ENCODE measurements at places on chromosomes 5 and 9.
A peak's percentile ranks its signal among the peaks of the same experiment; 100 is the strongest.

DNA sequence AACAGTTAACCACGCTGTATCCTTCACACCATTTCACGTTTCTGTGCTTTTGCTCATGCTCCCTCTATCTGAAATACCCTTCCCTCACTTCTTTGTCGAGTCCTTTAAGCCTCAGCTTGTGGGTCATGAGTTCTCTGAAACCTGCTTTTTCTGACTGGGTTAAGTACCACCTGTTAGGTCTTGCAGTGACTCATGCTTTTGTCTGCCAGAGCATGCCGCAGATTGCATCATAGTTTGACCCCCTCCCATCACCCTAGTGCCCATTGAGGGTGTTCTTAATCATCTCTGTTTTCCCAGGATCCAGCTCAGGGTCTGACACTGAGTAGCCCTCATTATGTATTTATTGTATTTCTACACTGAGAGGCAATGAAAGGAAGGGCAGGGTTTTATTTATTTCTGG lies 190.2 kb downstream of the ASTN2 start:
- DNase-seq: no peak

GRCh38 chr9:132877824-132878694 lies at the start of gene AK8:
AK8 (minus strand) TSS chr9:132878284; CDS start chr9:132878255, 29 bp downstream.
- peak; percentile 61 for DNase-seq

DNA sequence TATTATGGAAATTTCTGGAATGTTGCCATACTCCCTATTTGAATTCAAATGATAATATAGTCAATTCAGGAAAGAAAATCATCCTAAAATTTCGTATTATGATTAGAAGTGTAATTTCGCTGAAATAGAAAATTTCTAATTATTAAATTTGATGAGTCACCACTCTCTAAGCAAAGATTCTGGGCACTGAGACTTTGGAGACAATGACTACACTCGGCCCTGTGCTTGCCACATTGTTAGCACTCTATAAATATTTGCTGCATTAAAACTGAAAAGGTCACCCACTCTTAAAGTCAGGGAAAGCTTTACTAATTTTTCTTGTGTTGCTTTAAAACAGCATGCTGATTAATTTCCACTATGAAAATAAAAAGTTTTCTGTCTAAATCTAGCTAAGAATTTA lies 240.3 kb downstream of the TLE4 start:
- no peak for DNase-seq

DNA sequence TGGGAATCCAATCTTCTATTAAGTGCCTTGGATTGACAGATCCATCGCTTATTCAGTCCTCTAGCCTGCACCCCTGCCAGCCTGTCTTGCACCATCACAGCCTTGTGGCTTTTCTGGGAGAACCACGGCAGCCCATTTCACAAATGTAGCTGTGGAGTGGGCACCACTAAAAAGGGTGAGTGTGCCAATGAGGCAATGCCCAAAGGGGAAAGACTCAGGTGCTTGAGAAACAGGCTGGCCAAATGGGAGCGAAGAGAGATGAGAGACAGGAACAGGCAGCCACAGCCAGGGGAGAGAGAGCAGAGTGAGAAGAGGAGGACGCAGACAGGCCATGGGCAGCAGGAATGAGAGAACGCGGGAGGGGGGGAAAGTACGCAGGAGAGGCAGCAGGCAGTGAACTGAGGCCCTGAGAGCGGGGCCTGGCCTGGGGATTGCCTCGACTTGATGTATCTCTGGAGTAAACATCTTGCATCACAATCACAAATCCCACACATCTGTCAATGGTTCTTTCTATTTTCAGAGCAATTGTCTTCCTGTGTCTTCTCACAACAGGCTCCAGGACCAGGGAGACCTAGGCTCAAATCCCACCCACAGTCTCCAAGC lies 173.1 kb downstream of the SYK start:
- DNase-seq: no peak

DNA sequence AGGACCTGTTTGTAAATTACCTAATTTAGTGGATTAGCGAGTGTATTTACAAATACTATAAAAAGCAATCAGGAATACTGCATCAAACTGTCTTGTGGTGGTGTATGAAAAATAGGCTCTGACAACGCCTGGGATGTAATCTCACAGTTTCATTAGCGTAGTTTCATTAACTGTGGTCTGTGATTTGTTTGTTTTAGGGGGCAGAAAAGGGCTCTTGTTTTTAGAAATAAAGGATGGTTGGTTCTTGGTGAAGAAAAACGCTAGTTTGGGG lies 1.4 kb downstream of the SLC44A1 start:
- no peak for DNase-seq

- no peak for DNase-seq
Measured at GRCh38 chr9:69131682-69132081, 42.4 kb upstream of the TJP2 start.

- no peak for DNase-seq
Measured at GRCh38 chr5:83720836-83721537, at the start of gene HAPLN1. HAPLN1 (minus strand) TSS chr5:83720855; CDS start chr5:83673523, 47,332 bp downstream.

GRCh38 chr9:76818271-76818670 lies 54.0 kb downstream of the PCA3 start:
- no peak for DNase-seq

GRCh38 chr5:128825826-128826225 lies 139.5 kb upstream of the SLC27A6 start:
- DNase-seq: no peak

DNA sequence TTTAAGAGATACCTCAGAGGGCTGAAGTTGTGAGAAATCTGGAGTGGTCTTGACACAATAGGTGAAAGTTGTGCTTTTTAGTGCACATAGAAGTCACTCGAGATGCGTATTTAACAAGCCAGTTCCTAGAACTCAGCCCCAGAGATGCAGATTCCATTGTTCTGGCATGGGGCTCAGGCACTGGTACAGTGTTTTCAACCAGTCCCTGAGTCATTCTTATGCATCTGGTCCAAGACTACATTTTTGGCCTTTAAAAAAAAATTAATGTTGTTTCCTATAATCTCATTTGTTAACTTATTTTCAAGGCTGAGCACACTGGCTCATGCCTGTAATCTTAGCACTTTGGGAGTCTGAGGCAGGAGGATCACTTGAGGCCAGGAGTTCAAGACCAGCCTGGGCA lies 29.6 kb downstream of the PTTG1 start:
- no peak for DNase-seq

DNA sequence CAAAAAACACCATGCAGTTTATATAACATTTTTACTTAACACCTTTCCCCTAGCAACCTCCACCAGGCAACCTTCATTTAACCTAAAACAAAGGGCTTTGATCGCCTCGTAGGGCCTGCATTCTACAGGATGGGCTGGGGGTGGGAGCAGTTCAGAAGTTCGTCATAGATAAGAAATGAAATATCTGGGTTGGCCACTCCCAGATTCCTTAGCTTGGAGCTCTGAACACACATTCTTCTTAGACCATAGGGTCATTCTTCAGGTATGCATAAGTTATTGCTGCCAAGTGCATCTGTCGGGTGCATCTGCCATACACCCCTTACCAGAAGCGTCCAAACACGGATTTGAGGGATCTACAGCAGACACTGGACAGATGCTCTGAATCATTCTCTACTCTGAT lies 4.3 kb upstream of the SLC22A5 start:
- no peak for DNase-seq

GRCh38 chr5:132203464-132203818 lies 24.2 kb downstream of the P4HA2 start:
- no peak for DNase-seq

DNA sequence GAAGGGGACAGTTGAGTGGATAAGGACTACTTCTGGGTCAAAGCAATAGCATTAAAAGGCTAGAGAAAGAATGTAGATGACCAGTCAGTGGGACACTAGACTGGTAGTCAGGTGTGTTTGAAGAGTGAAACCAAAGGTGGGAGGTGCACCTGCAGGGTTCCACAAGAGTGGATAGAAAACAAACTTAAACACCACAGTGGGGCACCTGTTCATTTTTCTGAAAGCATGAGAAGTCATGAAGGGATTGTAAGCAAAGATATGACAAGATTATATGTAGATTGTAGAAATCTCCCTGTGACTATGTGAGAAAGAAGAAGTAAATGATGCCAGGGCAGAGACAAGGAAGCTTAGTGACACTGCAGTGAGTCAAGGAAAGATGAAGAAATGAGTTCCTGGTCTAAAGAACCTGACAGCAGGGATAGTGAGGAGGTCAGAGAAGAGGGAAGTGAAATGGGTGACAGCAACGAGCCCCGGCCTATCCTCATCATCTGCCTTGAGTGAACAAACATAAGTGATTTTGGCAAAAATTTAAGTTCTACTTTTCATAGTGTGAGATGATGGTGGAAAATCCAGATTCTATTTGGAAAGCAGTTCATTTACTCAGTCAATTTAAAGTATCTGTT lies 296.9 kb downstream of the TLE4 start:
- DNase-seq: no peak

GRCh38 chr9:21996858-21997257 lies 2.3 kb downstream of the CDKN2B-AS1 start:
- DNase-seq: no peak
